ENCODE measurements at places on chromosomes 6 and 20.

- DNase-seq = no peak
Observed at GRCh38 chr6:84197708-84198107, 29.7 kb downstream of the CEP162 start.

DNA sequence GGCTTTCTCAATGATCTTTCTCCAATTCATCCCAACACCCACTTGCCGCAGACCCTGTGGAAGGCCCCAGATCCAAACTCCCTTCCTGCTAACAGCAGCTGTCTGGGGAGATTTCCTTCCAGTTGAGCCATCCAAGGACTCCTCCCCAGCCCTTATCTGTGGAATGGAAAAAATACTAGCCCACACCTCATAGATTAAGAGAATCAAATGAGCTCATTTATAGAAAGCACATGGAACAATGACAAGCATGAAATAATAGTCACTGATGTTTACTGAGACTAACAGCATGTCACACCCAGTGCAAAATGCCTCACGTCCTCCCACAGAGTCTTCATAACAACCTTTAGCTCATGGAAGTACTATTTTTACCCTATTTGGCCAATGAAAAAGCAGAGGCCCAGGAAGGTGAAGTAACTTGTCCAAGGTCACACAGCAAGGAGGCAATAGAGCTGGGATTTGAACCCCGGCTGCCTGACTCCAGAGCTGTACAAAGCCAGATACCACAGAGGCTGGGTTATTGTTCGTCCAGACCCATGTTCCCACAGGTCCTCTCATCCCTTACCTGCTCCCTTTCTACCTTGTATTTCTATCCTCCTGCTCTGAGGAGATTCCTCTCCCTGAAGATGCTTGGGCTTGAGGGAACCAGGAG is 23.4 kb upstream of the PTGIS start:
- no peak for DNase-seq

GRCh38 chr6:114100215-114100994 is 129.5 kb upstream of the HDAC2 start:
- DNase-seq = no peak

- DNase-seq = peak; percentile 64
Observed at GRCh38 chr6:4778086-4778485, 1.9 kb downstream of the CDYL start.

- DNase-seq = no peak
Observed at GRCh38 chr6:65955034-65955433, 248.0 kb upstream of the EYS start.

DNA sequence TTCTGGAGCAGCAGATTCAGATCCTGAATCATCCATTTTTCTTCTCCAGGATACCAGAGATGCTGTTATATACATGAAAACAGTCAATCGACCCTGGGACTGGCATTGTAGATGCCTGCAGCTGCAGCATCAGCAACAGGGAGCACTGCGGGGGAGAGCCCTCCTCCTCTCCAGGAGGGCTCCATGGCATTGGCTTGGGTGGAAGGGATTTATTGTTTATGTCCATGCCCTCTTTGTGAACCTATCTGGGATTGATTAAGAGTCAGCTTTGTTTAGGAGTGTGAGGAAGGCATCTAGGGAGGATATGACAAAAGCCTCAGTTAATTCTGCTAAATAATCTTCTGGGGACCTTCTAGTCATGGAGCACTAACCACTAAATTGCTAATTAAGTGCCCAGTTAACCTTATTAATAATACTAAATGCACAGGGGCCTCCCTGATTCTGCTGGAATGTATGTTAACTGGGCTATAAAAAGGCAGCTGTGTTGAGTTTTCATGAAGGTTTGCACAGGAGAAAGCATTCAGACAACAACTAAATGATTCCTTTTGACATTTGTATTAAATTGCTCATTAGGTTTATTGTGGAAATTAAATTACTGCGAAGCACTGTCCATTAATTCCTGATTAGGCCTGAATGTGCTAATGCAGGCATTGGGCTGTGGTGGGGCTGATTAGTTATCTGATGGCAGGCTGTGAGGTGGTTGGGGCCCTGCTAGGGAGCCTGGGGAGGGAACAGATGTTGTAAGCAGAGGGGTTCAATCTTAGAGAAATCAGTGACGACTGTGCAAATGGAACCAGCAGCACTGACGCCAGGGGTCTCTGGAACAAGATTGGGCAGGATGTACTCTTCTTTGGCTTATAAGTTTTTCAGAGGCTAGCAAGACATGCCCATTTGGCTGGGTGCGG is 57.6 kb downstream of the IMPG1 start:
- DNase-seq = no peak

Data from hematopoietic multipotent progenitor cell treated with erythropoietin and hydrocortisone succinate and interleukin-3 and kit ligand, for 6 days (in vitro differentiated cells).